ENCODE measurements at places on chromosomes 13 and 19.

DNA sequence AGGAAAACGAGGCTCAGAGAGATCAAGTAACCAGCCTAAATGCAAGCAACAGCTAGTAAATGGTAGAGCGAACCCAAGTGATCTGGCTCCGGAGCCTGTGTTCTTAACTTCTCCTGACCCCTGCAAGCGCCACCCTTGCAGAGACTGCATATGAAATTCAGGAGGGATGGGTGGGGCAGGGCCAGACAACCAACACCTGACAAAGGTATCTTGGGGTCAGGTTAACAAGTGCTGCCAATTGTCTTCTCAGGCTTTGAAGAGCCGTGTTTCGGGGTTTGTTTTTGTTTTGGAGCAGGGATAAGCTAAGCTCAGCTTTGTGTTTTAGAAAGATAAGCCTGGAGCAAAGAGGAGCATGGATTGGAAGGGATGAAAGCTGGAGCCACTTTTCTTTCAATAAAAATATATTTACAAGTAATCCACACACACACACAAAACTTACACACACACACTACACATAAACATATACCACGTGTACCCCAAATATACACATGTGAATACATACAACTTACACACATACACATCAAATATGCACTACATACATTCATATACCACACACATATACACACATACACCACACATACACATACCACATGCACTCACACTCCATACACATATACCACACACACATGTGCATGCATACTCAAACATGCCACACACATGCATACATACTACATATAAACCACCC, 722.0 kb downstream of the DIAPH3 start:
- no peak for DNase-seq

GRCh38 chr13:101706651-101707050, 254.2 kb downstream of the ITGBL1 start:
- DNase-seq, result no peak

- DNase-seq, result no peak
These were observed 93.2 kb upstream of the C1QTNF9B start for GRCh38 chr13:23990455-23990854.

- DNase-seq, result no peak
These were observed 9.7 kb downstream of the CLEC4G start for GRCh38 chr19:7722231-7722651.

DNA sequence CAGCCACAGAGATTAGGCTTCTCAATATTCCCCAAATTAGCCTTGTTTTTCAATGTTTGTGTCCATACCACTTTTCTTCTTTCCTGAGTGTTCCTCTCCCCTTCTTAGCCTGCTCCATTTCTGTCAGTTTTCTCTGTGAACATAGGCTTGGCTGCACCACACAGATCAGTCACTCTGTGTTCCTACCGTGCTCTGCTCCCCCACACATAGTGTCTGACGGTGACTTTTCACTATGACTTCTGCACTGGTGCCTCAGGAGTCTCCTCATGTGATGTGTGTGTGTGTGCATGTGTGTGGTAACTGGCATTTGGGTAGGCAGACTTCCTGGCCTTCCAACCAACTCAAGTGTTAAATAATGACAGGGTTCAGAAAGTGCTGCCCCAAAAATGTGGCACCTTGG, 47.9 kb upstream of the MYCBP2 start:
- DNase-seq, result no peak

- no peak for DNase-seq
These were observed 32.7 kb upstream of the OR1M1 start for GRCh38 chr19:9054207-9054606.

GRCh38 chr19:34690372-34690771, 12.9 kb downstream of the ZNF302 start:
- DNase-seq, result no peak

- no peak for DNase-seq
These were observed 131.3 kb downstream of the LACC1 start for GRCh38 chr13:44011036-44011435.

DNA sequence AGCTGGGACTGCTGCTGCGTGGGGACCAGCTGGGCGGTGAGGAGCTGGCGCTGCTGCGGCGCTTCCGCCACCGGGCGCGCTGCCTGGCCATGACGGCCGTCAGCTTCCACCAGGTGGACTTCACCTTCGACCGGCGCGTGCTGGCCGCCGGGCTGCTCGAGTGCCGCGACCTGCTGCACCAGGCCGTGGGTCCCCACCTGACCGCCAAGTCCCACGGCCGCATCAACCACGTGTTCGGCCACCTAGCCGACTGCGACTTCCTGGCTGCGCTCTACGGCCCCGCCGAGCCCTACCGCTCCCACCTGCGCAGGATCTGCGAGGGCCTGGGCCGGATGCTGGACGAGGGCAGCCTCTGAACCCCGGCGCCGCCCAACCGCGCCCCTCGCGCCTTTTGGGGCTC, 12.8 kb downstream of the TNFAIP8L1 start:
- DNase-seq, result no peak

GRCh38 chr19:16872728-16873127, 16.1 kb upstream of the F2RL3 start:
- DNase-seq, result no peak

- no peak for DNase-seq
These were observed 112.8 kb downstream of the TDRD3 start for GRCh38 chr13:60509601-60510386.

GRCh38 chr13:97564956-97565355, 131.0 kb downstream of the RAP2A start:
- DNase-seq, result no peak
